ENCODE measurements at places on chromosomes 5 and 9.

- no peak for DNase-seq
Observed at GRCh38 chr9:98784831-98785806, 11.2 kb downstream of the ANKS6 start.

DNA sequence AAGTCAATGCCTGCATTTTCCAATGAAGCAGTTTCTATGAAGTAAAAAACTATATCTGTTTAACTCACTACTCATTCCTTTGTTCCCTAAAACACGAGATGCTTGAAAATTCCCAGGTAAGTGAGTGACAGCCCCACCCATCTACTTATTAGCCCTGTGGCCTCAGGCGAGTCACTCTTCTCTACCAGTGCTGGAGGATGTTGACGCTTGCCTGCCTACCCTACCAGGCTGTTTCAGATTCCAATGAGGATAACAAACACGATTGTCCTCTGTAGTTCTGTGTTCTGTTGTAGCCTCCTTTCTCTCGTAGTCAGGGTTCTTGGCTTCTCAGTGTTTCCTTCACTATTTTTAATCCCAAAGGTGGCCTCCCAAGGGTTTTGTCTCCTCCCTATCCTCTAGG lies 388.8 kb downstream of the KDM4C start:
- DNase-seq: no peak

- DNase-seq: no peak
Observed at GRCh38 chr5:181120306-181120705, 10.7 kb downstream of the OR2V1 start.

DNA sequence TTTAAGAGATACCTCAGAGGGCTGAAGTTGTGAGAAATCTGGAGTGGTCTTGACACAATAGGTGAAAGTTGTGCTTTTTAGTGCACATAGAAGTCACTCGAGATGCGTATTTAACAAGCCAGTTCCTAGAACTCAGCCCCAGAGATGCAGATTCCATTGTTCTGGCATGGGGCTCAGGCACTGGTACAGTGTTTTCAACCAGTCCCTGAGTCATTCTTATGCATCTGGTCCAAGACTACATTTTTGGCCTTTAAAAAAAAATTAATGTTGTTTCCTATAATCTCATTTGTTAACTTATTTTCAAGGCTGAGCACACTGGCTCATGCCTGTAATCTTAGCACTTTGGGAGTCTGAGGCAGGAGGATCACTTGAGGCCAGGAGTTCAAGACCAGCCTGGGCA lies 29.6 kb downstream of the PTTG1 start:
- no peak for DNase-seq

- DNase-seq: no peak
Observed at GRCh38 chr9:85859765-85860164, 81.2 kb upstream of the NAA35 start.

GRCh38 chr9:75063556-75064305 lies 24.2 kb downstream of the NMRK1 start:
- no peak for DNase-seq

DNA sequence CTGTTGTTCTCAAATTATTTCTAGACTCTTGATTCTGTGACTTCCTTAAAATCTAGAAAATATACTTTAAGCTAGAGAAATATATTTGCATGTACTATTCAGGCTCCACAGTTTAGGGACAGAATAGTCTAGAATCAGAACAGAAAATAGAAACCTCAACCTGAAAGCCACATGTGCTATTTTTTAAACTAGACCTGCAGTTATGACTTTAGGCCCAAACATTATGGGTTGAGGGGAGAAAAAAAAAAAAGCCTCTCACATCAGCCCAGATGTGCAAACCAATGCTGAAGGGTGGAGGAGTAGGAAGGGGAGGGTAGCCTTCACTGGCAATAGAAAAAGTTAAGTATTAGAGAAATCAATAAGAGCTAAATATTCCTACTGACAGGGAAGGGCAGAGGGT lies 35.7 kb downstream of the ELL2 start:
- no peak for DNase-seq

DNA sequence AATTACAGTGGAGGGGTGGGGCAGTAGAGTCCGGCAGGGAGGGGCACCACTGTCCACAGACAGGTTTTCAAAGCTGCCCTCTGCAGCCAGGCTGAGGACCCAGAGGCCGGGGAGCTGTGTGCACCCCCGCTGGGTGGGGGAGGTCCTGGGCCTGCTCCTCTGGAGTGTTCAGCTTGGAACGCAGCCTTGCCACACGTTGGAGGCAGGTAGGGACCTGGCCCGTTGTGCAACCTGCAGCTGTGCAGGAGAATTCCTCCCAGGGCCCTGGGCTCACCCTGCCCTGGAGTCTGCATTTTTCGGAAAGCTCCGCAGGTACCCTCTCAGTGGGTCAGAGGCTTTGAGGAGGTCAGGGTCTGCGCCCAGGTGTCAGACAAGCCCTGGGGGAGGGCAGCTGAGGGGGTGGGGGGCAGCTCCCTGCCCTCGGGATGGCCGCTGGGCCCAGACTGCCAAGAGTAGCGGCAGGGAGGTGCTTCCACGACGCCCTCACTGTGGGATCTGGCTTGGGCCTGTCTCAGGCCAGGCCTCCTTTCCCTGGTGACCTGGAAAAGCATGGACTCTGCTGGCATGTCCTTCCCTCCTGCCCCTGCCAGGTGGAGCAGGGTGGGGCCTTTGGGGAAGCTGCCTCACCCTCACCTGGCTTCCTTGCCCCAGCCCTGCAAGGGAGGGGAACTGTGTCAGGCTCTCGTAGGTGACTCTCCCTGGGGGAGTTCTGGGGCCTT lies 29.5 kb downstream of the RXRA start:
- DNase-seq: no peak

DNA sequence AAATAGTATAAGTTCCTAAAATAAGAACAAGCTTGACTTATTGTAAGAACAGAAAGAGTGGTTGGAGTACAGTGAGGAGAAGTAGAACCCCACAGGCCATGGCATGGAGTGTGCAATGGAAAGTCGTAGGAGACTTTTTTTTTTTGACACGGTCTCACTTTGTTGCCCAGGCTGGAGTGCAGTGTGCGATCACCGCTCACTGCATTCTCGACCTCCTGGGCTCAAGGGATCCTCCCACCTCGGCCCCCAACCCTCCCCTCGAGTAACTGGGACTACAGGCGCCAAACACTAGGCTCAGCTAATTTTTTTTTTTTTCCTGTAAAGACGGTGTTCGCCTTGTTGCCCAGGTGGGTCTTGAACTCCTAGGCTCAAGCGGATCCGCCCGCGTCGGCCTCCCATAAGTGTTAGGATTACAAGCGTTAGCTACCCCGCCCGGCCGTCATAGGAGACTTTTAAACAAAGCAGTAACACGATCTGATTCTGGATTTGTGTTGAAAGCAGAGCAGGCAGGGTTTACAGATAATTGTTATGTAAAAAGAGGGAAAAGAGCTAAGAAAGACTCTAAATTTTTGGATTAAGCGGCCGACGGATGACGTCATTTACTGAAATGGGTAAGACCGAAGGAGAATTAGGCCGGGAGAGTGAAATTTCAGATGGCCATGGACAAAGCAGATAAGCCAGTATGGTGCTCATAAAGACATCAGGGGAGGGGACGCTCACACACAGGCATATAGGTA lies 752 bp downstream of the TSTD2 start:
- DNase-seq: peak; percentile 12

DNA sequence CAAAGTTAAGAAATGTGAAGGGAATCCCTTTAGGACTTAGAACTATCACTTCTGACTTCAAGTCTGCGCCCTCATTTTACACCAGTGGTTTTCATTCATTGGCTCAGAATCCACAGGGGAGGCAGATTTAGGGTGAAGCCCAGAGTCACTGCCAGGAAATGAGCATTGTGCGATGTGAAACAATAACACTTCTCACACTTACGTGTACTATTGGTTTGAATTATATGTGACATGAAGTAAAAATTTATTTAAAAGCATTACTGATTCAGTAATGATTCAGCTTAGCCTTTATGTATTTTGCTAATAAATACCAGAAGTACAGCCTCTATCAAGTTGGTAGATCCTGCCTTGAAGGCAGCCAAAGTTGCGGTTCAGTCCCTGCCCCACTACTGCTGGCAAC lies 98.6 kb downstream of the PAM start:
- no peak for DNase-seq

- DNase-seq: no peak
Observed at GRCh38 chr9:131899296-131900228, 159.7 kb upstream of the RAPGEF1 start.

DNA sequence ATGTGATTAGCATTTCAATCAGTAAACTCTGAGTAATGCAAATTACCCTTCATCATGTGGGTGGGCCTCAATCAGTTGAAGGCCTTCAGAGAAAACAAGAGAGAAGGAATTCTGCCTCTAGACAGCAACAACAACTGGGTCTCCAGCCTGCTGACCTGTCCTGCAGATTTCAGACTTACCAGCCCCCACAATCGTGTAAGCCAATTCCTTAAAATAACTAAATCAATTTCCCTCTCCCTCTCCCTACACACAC lies 41.7 kb upstream of the FBXW11 start:
- no peak for DNase-seq

GRCh38 chr9:93098236-93098946 lies 2.4 kb downstream of the CARD19 start:
- DNase-seq: peak; percentile 78
